ENCODE measurements at places on chromosomes 6 and 20.

DNA sequence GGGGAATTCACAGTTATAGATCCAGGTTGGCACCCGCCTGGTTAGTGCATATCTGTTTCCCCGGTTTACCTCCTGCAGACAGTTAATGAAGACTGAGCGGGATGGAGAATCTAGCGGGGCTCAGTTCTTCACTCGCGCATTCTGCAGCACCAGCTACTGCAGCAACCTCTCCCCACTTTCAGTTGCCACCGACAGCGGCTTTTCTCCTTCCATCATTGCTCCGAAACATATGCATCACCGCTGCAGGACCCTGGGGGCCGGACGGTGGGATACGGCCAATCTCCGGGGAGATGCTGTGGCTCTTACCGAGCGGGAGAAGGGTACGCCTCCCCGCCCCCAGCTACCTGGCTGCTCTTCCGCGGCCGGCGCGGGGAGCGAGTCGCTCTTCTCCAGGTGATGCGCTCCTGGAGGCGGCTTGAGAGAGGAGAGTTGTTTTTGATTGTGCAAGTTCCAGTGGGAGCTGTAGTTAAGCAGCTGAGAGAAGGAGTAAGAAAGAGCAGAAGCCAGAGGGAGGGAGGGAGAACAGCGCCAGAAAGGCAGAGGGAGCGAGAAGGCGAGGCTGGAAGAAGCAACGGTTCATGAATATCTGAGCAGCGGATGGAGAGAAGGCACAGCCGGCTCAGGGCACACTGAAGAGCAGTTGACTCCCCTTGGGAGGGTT lies at the start of gene SGK1:
Gene SGK1, minus strand, starts transcription at position 642 of the 661 bp plus-strand sequence. CDS start 652 bp downstream, outside the sequence.
- DNase-seq: no peak

- no peak for DNase-seq
Observed at GRCh38 chr6:31203345-31203979, 33.0 kb upstream of the POU5F1 start.

DNA sequence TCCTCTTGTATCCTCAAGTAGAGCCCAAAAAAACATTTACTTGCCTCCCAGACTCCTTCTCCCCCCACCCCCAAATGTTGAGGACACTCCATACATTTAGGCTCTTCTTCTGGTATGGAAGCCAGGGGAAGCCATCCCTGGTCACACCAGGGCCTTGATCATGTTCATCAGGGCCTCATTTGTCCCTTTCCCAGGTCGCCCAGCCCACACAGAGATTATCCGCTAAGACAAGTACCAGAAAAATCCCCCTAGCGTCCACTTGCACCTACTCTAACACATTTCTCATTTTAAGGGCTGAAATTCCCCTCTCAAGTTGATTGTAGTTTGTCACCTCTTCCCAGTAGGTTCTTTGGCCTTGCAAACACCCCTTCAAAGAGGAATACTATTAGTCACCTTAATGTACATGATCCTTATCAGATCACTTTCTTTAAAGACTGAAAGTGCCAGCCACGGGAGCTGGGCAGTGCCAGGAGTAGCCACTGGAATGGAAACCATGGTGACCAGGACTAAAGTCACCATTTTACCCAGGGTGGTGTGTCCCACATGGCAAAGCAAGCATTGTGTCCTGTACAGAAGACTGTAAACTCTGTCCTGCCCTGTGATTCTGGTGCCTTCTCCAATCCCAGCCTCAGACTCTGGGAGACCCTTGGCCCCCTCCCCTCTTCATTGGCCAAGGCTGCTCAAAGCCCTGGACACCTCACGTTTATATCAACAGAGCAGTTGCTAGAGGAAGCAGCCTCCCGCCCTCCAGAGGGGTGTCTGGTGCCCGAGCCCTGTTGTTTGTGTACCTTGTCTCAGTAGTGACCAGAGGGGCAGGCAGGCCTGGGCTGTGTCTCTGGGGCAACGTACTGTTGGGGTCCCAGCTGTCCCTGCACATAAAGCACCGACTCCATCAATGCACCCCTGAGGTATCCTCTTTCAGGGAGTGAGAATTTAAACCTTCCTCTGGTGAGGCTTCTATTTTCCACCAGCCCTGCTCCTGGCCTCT lies 5.0 kb upstream of the APOBEC2 start:
- no peak for DNase-seq

DNA sequence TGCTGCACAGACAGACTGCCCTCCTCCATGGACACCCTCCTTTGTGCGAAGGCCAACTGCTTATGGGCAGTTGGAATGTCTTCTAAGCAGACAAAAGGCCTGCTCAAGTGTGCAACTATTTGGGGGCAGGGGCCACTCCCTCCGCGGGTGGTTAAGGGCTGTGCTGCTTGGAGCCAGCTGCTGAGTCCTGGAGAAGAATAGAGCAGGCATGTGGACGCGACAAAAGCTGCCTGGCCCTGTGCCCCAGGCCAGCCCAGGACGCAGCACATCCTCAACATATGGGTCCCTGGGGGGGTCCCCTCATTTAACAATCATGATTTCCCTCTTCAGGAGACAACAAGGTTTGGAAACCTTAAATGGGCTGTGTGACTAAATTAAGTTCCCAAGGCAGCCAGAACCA lies 45.5 kb upstream of the ENTPD6 start:
- DNase-seq: no peak

GRCh38 chr6:7025861-7026260 lies 81.9 kb upstream of the RREB1 start:
- DNase-seq: no peak

DNA sequence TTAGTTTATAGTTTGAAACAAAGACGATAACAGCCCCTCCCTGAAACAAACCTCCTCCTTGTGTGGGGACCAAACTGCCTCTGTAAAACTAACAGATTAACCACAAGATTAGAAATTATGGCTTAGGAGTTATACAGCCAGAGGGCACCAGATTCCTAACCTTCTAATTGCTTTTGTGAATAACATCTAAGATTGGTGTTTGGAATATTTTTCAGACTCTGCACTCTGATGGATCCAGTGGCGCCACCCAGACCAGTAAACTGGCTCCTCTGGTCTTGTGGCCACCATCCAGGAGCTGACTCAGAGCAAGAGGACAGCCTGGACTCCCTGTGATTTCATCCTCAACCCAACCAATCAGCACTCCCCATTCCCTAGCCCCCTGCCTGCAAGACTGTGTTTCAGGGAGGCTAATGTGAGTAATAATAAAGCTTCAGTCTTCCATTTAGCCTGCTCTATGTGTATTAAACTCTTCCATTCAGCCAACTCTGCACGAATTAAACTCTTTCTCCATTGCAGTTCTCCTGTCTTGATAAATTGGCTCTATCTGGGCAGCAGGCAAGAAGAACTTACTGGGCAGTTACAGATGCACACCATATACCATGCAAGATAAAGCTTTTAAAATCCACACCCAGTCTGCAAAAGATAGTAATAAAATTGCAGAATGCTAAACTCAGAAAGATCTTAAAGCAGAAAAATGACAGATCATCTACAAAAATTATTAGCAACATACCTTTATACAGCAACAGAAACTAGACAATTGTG lies 58.5 kb upstream of the SLC22A16 start:
- DNase-seq: no peak

Data from cortex of kidney (tissue), 1 donor.